Stimulated activated CD4-positive, alpha-beta T cell treated with anti-CD3 and anti-CD28 coated beads, Interleukin-15, amount 100 ng/mL, for 1 hour (primary cell): ENCODE measurements at places on chromosomes 5 and 9.

GRCh38 chr5:150642567-150642927 lies 2.1 kb downstream of the SYNPO start:
- no peak for DNase-seq

- no peak for DNase-seq
These were observed 67.6 kb upstream of the NR5A1 start for GRCh38 chr9:124574534-124575375.

- DNase-seq = no peak
These were observed 197.6 kb downstream of the DRD1 start for GRCh38 chr5:175246242-175246888.

DNA sequence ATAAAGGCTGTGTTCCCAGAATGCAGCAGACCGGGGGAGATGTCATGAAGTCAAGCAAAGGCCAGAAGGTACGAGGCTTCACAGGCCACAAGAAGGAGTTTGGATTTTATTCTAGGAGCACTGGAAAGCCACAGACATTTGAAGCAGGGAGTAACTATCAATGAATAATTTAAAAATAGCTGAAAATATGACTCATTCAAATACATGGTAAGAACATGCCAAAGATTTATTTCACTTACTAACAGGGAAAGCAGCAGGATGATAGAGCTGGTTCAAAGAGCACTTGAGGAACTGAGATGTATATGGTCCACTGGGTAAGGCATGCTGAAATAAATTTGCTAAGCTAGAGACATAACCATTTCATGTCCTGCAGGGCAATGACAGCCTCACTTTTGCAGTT lies 53.2 kb downstream of the MSX2 start:
- DNase-seq = no peak

DNA sequence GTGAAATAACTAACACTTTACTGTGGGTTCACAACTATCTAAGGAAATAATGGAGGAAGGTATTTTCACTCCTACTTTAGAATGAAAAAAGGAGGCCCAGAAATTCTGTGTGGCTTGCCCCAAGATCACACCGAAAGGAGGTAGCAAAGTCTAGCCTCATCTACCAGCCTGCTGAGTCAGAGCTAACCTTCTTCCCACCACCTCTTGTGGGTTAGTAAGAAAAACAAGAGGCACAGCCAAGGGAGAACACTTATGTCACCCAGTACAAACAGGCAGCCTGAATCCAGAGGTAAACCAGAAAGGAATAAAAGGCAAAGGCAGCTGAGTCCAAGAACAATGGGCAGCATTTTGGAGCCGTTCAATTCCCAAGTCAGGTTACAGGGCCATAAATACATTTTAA lies 91.9 kb upstream of the RASEF start:
- DNase-seq = no peak

GRCh38 chr9:134725605-134725940 lies 84.0 kb downstream of the COL5A1 start:
- no peak for DNase-seq

DNA sequence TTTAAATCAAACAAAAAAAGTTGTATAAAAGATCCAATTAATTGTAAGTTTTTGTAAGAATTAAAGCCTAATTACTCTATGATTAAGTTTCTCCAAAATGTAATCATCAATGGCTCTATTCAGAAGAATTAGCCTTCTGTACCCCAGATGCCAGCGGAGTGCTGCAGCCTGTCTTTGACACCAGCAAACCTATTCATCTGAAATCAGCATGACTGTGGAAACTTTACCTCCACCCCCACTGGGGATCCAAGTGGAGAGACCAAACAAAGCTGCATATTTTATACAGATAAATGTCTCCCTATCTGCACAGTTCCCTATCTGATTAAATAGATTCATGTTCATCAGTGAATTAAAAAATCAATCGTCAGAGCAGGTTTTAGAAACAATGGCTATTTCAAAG lies 426.8 kb downstream of the KIAA0825 start:
- no peak for DNase-seq

- no peak for DNase-seq
These were observed 15.2 kb upstream of the ERAP2 start for GRCh38 chr5:96861076-96861475.

GRCh38 chr5:126460977-126461376 lies 37.8 kb downstream of the GRAMD2B start:
- DNase-seq = no peak
